ENCODE measurements at places on chromosomes 11 and 22.
A peak's percentile ranks its signal among the peaks of the same experiment; 100 is the strongest.

DNA sequence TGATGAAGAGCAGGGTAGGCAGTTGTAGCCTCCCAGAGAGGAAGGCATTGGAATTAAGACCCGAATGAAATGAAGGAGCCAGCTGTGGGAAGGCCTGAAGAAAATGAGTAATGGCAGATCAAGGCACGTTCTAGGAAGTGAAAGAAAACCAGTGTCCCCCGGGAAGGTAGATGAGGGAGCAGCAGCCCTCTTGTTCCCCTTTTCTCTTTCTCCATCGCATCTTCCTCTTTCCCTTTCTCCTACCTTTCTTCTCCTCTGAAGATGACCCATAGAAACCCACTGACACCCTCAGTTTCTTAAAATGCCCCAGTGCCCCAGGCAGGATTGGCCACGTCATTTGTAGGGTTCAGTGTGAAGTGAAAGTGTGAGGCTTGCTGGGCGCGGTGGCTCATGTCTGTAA, 172.6 kb upstream of the SEZ6L start:
- DNase-seq: no peak

DNA sequence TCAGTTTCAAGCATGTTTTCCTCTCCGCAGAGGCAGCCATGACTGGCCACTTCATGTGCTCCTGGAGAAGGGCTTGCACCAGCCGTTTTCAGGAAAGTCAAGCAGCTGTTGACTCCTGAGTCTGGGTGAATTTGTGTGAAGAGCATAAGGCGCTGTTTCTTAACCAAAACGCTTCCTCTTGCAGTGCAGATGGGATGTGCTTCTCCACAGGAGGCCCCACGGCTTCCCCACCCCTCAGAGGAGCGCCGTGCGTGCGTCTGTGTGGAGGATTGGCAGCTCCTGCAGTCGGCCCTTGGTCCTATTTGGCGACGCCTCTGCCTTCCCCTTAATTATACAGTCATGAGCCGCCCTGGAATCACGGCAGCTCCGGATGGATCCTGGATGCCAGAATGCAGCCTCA, 54.1 kb upstream of the B3GAT1 start:
- DNase-seq: peak; percentile 77

GRCh38 chr22:36486619-36487384, 5.4 kb upstream of the TXN2 start:
- peak; percentile 58 for DNase-seq

DNA sequence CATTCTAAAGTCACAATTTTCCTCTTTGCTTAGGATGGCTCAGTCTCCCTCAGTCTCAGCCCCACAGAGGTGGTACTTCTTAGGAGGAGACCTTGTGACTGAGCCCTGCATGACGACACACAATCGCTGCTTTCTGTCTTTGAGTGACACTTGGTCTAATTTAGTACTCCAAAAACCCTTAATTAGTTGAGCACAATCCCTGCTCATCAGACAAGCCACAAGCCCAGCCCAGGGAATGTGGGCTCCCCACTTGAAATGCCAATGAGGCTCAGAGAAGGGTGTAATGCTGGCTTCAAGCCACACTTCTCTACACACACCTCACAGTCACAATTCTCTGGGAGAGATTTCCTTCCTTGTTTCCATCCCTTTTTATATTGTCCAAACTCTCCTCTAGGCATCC, 101.8 kb downstream of the FEZ1 start:
- no peak for DNase-seq

GRCh38 chr11:2409611-2410468, 9.3 kb downstream of the TSSC4 start:
- DNase-seq: no peak

GRCh38 chr22:46461566-46462180, 75.7 kb downstream of the CELSR1 start:
- no peak for DNase-seq

DNA sequence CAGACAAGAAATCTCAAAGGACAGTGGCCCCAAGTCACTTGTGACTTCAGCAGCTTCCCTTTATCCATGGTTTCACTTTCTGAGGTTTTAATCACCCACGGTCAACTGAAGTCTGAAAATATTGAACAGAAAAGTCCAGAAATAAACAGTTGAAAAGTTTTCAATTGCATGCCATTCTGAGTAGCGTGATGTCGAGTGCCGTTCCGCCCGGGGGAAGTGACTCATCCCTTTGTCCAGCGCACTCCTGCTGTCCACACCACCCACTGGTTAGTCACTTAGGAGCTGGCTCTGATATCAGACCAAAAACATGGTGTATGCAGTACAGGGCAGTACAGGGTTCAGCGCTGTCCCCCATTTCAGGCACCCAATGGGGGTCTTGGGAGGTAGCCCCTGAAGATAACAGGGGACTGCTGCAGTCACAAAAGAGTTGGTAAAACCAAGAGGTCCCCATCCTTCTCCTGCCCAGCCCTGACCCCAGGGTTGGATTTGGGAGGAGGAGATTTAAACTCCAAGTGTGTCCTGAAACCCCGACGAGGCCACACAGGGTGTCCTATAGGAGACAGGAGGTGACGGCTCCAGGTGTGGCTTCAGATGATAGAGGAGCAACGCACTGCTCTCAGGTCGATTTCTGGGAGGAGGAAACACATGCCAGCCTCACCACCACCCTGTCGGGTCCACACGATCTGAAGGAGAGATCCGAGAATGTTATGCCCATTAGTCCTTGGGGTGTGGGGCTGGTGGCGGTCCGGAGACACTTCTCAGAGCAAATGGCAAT, 390.1 kb downstream of the CTTN start:
- DNase-seq: no peak

DNA sequence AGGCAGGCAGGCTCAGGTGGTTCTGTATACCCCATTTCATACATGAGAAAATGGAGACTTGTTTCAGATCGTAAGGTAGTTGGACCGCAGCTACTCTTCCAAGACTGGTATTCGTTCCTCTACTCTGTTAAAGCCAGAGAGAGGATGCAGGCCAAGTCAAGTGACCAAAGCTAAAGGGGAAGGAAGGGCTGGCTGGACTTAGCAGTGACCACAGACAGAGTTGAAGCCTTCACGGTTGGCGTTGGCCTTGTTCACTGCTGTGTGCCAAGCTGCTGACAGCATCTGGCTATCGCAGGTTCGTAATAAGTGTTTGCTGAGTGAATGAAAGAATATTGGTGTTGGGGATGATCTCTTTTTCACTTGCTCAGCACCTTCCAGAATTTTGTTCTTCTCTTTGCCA, 64.2 kb downstream of the PTPRJ start:
- DNase-seq: no peak

GRCh38 chr22:35465109-35465701, 65.3 kb downstream of the MCM5 start:
- peak; percentile 34 for DNase-seq

DNA sequence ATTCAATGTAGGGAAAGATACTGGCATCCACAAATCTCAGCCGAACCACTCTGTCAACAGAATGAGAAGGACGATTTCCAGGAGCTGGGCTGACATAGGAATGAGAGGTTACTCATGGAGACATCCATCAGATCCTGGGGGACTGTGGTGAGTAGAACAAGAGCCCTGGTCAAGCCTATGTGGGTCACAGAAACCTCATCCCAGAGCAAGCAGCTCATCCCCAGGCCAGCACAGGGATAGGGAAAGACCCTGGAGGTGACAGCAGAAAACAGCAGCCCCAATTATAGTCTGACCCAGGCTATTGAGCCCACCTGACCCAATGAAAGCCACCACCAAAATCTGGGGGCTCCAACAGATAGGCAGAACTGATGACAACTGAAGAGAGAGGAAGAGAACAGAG, 128.0 kb upstream of the SERPIND1 start:
- no peak for DNase-seq

- DNase-seq: no peak
These were observed 495.5 kb downstream of the MIAT start for GRCh38 chr22:27152883-27153282.

- peak; percentile 35 for DNase-seq
These were observed 62.2 kb downstream of the PARVA start for GRCh38 chr11:12439615-12440014.

DNA sequence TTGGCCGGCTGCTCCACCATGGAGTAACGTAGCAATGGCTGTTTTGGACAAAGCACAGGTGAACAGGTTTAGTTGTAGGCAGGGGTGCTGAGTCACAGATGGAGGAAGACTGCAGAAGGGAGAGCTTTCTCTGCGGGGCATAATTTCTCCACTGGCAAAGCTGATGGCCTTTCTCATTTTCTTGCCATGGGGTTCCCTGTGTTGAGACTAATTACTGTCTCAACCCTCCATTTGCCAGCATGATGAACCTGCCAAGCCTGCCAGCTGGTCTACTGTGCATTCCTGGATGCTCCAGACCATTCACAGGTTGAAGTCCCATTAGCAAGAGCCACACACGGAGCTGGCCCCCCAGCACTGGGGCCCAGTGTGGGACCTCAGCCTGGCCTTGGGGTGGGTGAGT, 202.4 kb downstream of the BARX2 start:
- no peak for DNase-seq
